ENCODE measurements at places on chromosomes 2 and 18.

DNA sequence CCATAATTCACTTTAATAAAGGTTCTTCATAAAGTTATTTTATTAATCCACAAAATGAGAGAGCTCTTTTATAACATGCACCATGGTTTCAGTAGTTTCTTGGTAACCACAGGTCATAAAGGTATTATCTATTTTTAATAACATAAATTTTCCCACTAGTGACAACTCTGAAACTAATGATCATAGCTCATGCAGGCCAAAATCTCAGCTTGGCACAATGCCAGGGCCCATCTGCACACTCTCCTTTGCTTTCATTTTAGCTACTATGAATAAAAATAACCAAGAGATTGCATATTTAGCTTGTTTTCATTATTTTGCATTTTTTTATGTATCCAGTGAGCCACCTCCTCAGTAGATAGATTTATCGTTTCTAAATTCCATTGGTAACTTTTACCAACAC is 691.8 kb upstream of the CHAC2 start:
- no peak for DNase-seq

DNA sequence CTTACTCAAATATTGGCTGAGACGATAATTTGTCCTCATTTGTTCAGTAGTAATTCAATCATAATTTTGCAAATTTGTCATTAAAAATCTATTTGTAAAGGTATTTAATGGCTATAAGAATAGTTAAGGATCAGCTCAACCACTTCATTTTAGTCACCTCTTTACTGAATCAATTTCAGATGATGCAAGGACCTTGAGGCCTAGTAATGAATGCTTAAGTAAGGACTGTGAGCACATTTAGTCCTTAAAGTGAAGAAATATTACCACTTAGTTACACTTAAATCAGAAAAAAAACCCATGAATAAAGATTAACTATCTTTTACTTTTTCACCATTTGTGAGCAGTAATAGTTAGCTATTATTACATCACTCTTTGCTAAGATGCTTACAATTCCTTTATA is 778.9 kb downstream of the CCDC85A start:
- no peak for DNase-seq

DNA sequence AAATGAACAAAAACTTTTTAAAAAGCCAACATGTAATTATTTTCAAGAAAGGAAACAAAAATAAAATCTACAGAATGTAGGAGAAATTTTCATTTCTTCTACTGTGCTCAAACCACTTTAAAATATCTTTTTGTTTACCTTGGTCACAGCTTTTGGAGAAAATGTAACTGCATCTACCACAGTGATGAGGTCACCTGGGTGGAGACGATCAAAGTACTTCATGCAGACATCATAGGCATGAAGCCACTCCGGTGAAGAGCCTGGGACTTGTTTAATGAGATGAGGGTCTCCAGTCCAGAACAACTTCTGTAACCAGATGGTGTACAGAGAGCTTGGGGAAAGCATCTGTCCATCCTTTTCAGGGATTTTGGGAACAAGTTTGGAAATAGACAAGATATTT is 285.8 kb downstream of the NBAS start:
- no peak for DNase-seq

DNA sequence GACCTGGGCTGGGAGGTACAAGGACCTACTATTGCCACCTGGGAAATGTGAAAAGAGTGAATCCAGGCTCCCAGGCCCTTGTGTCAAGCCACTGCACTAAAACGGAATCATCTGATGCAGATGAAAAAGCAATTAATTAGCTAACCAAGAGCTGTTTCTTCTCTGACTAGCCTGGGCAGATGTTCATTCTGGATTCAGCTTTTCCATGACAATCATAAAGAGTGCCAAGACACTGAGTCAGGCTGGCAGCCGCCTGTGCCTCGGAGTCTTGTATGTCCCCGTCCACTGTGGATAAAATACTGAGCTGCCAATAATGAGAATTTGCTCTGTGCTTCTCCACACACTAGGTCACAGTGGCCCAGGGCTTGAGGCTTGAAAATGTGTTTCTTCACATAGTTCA is 21.7 kb upstream of the LCLAT1 start:
- DNase-seq = no peak

GRCh38 chr18:42533009-42533575 is 578.1 kb downstream of the PIK3C3 start:
- no peak for DNase-seq

GRCh38 chr2:164479460-164479859 is 141.8 kb downstream of the GRB14 start:
- no peak for DNase-seq
